Activated T-cell treated with anti-CD3 and anti-CD28 coated beads, Interleukin-2, amount 50 U/mL, for 72 hours (primary cell): ENCODE measurements at places on chromosomes 2 and 18. TPM values are rescaled to one million over a fixed set of nuclear protein-coding genes. Genes with fewer than 3 reads are reported as not detected.

- H3K4me3 ChIP-seq = no peak overlapping the region
- H3K27ac ChIP-seq = no peak overlapping the region
- H3K4me1 ChIP-seq = no peaks in the 10 kb centered on the region
Measured at GRCh38 chr2:163044114-163044513, 205.5 kb upstream of the KCNH7 start.

DNA sequence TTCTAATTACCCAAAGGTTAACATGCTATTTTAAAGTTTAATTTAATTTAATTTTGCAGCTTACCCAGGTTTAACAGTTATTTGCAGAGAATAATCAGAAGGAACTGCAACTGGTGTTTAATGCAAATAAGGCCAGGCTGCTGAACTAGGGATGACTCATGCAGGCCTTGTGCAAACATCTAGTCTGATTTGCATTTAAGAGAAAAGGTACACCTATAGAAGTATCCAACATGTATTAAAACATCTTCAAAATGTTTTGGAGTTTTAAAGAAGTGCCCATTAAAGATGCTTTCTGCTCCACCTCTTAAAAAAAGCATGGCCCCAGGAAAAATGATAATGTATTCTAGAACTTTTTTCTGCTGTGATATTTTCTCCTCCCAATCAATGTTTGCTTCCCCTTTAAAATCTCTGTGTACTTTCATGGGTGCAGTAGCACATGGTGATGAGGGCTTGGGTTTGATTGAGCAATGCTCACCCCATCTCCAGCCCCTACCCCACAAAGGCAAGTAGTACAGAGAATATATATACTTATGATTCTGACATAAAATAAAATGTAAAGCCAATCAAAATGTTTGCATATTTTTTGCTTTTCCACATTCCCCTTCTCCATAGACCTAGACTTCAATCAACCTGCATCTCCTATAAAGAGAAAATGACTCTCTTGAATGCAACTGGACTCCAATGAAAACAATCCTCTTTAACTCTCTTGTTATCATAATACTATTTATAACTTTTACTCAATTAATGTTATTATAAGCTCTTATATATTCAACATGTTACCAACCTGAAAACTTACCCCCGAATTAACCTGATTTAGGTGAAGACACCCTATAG lies 54.1 kb downstream of the ATP8B1 start:
- peaks cover 15% of the 10 kb centered on the region for H3K4me1 ChIP-seq
- no peak overlapping the region for H3K4me3 ChIP-seq
- DNase-seq = no peak
- H3K27ac ChIP-seq = no peak overlapping the region
- H3K36me3 ChIP-seq = no peaks in the 10 kb centered on the region

GRCh38 chr2:234953116-234954031 lies 1.6 kb downstream of the SH3BP4 start:
- no peak overlapping the region for H3K27ac ChIP-seq
- peaks cover 75% of the 10 kb centered on the region for H3K27me3 ChIP-seq

GRCh38 chr2:85950743-85951142 lies 62.0 kb upstream of the ST3GAL5 start:
- H3K4me1 ChIP-seq = no peaks in the 10 kb centered on the region
- no peak overlapping the region for H3K4me3 ChIP-seq
- no peak for DNase-seq
- H3K36me3 ChIP-seq = peaks cover 8% of the 10 kb centered on the region
- H3K27ac ChIP-seq = no peak overlapping the region

DNA sequence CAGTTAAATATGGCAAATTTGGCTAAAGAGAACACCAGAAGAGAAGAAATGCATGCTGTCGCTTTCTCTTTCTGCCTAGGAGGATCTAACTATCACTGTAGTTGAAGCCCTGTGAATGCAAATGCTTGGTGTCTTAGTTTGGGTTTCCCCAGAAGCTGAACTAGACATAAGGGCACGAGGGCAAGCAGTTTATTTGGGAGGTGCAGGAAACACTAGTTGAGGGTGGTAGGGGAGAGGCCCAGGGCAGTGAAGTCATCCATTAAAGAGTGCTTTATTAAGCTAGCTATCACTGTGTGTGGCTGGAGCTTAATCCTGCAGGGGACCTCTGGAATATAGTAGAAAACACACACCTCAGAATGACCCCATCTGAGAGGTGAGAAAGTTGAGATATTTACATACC lies 639.8 kb upstream of the ZEB2 start:
- no peak overlapping the region for H3K4me3 ChIP-seq
- no peak for DNase-seq
- no peaks in the 10 kb centered on the region for H3K36me3 ChIP-seq
- no peaks in the 10 kb centered on the region for H3K4me1 ChIP-seq
- no peak overlapping the region for H3K27ac ChIP-seq

DNA sequence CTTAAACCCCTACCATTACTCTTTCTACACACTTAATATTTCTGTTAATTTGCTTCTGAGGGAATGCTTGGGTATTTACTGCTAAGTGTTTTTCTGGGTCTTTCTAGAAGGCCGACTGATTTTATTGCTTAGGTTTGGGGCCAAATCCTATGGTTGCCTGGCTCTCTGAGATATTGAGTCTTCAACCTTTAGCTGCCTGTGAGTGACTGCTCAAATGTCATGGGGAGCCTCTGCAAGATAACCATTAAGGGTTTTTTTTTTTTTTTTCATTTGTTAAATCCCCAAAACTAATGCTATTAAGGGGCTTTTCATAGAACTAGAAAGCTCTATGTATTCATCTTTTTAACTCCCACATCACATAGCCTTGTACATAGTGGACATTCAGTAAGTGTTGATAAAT lies 5.0 kb downstream of the OSBPL6 start:
- H3K36me3 ChIP-seq = no peaks in the 10 kb centered on the region
- no peak overlapping the region for H3K4me3 ChIP-seq
- no peak for DNase-seq
- H3K27ac ChIP-seq = no peak overlapping the region
- H3K27me3 ChIP-seq = peaks cover 30% of the 10 kb centered on the region
- H3K4me1 ChIP-seq = peaks cover 6% of the 10 kb centered on the region

DNA sequence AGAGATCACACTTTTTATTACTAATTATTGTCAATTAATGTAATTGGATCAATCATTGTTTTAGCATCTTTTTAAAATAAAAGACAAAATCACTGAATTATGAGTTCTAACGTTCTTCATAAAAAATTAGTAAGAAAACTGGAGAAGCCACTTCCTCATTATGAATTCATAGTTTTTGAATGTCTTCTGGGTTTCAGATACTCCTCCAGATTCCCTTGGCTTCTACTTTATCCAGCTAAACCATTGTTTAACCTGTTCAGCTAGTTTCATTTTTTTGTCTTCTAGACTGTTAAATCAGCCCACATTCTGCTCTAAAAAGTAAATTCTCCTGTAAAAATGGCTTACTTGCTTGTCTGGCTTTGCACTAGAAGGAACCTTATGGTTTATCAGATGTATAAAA lies 753.4 kb upstream of the ACVR2A start:
- H3K27me3 ChIP-seq = peaks cover 13% of the 10 kb centered on the region
- no peaks in the 10 kb centered on the region for H3K36me3 ChIP-seq
- DNase-seq = no peak
- H3K27ac ChIP-seq = no peak overlapping the region
- H3K4me3 ChIP-seq = no peak overlapping the region
- peaks cover 6% of the 10 kb centered on the region for H3K4me1 ChIP-seq

GRCh38 chr2:11103984-11104793 lies 51.1 kb upstream of the SLC66A3 start:
- peaks cover 12% of the 10 kb centered on the region for H3K4me1 ChIP-seq
- no peaks in the 10 kb centered on the region for H3K36me3 ChIP-seq
- DNase-seq = peak; percentile 14
- H3K27ac ChIP-seq = no peak overlapping the region

DNA sequence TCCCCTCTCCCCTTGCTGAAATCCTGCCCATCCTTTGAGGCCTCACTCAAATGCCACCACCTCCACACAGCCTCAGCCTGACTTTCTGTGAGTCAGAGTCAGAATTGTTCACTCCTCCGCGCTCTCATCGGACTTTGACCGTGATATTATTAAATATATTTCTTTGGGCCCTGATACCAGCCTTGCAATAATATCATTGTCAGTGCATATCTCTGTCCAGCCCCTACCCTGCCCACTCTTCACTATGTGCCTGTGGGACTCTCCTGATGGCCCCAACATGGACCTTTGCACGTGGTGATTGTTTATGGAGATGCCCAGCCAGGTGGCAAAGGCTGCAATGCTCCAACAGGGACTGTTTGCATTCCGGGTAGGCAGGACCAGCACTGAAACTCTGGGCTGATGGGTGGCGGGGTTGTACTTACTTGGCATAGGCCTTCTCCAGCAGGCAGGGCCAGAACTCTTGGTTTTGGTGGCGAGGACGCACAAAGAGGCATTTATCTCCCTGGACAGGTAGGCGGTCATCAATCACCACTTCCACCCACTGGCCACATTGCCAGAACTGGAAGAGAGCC lies 37.3 kb downstream of the CAPN13 start:
- no peaks in the 10 kb centered on the region for H3K36me3 ChIP-seq
- no peak overlapping the region for H3K27ac ChIP-seq
- DNase-seq = no peak
- H3K4me1 ChIP-seq = no peaks in the 10 kb centered on the region
- no peak overlapping the region for H3K4me3 ChIP-seq
- H3K27me3 ChIP-seq = no peaks in the 10 kb centered on the region

Gene INPP1
- 19.4 TPM for total RNA-seq

Gene CXCR2
- total RNA-seq = 0.48 TPM

Gene GCKR
- total RNA-seq = not detected

Gene CYP27A1
- 0.30 TPM for total RNA-seq

Gene PLEKHH2
- 4.5 TPM for total RNA-seq

Gene ANKRD30BL
- total RNA-seq = not detected

Gene C2orf81
- 4.9 TPM for total RNA-seq
